ENCODE measurements at places on chromosomes 5 and 9. TPM values are rescaled to one million over a fixed set of nuclear protein-coding genes. Genes with fewer than 3 reads are reported as not detected.

The TAF1L gene
- not detected for total RNA-seq

The ADGRV1 gene
- not detected for total RNA-seq

The ANKRD18B gene
- not detected for total RNA-seq

DNA sequence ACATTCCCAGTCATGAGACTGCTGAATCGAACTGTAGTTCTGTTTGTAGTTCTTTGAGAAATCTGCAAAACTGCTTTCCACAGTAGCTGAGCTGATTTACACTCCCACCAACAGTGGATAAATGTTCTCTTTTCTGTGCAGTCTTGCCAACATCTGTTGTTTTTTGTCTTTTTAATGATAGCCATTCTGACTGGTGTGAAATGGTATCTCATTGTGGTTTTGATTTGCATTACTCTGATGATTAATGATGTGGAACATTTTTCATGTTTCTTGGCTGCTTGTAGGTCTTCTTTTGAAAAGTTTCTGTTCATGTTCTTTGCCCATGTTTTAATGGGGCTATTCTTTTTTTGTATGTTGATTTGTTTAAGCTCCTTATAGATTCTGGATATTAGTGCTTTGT lies 187.3 kb upstream of the TLE4 start:
- H3K4me3 ChIP-seq = no peak overlapping the region
- H3K27me3 ChIP-seq = no peaks in the 10 kb centered on the region
- H3K4me1 ChIP-seq = peaks cover 9% of the 10 kb centered on the region
- DNase-seq = no peak
- H3K36me3 ChIP-seq = no peaks in the 10 kb centered on the region
- no peak overlapping the region for H3K27ac ChIP-seq

DNA sequence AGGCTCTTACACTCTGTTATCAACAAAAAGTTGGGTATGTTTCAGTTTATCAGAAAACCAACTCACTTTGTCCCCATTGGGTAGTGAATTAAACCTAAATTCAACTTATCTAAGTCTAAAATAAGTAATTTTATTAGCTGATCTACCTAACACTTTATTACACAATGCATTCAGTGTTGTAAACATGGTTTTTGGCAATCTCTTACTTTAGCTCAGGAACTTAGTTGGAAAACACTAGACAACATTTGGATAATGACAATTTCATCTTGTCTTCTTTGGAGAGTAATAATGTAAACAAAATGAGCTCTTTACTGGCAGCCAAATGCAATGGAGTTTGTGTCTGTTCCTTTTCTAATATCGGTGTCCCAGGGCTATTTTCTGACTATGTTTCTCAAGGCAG lies 33.0 kb downstream of the FGF10 start:
- no peaks in the 10 kb centered on the region for H3K4me1 ChIP-seq
- H3K27me3 ChIP-seq = no peaks in the 10 kb centered on the region
- H3K4me3 ChIP-seq = no peak overlapping the region
- DNase-seq = no peak
- H3K27ac ChIP-seq = no peak overlapping the region

DNA sequence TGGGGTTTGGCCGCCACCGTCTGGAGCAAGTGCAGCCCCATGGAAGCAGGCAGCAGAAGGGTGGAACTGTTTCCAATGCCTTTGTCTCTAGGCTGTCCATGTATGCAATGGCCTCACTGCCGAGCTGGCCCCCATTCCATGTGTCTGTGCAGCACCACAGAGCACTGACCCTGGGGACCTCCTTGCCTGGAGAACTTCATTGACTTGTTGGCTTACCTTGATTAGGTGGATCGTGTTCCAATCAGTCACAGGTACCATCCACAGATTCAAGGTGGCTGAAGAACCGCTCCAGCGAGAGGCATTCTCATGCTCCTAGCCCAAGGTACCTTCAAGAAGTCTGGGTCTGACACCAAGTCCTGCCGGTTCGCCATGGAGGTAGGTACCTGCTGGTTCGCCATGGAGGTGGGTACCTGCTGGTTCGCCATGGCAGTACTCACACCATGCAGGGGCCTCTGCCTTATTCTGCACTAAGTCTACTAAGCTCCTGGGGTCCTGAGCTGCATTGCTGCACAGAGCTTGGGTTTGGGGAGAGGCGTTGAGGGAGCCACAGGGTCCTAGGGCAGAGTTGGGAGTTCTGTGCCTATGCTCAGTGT lies 358.3 kb upstream of the IRX1 start:
- no peak overlapping the region for H3K27ac ChIP-seq
- H3K4me3 ChIP-seq = no peak overlapping the region
- H3K4me1 ChIP-seq = no peaks in the 10 kb centered on the region
- DNase-seq = no peak
- H3K27me3 ChIP-seq = no peaks in the 10 kb centered on the region
- H3K36me3 ChIP-seq = no peaks in the 10 kb centered on the region

DNA sequence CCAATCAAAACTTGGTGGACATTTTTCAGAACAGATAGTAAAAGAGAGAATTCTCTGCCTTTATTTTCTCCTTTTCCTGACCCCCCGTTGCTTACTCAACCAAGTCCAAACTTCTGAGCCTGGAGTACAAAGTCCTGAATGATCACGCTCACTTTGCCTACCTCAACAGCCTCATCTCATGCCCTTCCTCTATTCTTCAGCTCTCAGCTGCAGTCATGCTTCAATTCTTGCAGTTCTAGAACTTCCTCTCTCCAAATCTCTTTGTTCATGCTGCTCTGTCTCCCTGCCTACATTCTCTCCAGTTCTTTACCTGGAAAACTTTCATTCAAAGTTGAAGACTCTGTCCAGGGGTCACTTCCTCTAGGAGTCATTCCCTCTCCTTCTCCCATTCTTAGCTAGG lies 398.5 kb upstream of the SLC24A2 start:
- no peak for DNase-seq
- H3K27ac ChIP-seq = no peak overlapping the region
- no peak overlapping the region for H3K4me3 ChIP-seq
